ENCODE measurements at places on chromosomes 2 and 18. TPM values are rescaled to one million over a fixed set of nuclear protein-coding genes. Genes with fewer than 3 reads are reported as not detected.

Gene LDLRAD4
- total RNA-seq, result 7.2 TPM

Gene HOXD13
- not detected for total RNA-seq

Gene CABYR
- 11.4 TPM for total RNA-seq

Gene APOB
- total RNA-seq, result 0.25 TPM

Gene LIMS3
- total RNA-seq, result 17.8 TPM

Gene ZNF804A
- total RNA-seq, result not detected

Gene SMAD2
- total RNA-seq, result 110 TPM

Gene AGXT
- not detected for total RNA-seq

Gene GALR1
- not detected for total RNA-seq

Gene SCYGR6
- not detected for total RNA-seq

Gene KATNAL2
- 1.3 TPM for total RNA-seq

Gene RABL2A
- total RNA-seq, result 10.8 TPM

Gene CTAGE1
- not detected for total RNA-seq

Gene UBXN4
- total RNA-seq, result 103 TPM

Gene UPP2
- not detected for total RNA-seq

Gene SLC5A7
- not detected for total RNA-seq

Gene VSNL1
- not detected for total RNA-seq

Gene LIPG
- total RNA-seq, result 96.2 TPM

Gene FHOD3
- total RNA-seq, result 0.58 TPM

Gene IL36RN
- total RNA-seq, result not detected

Gene RETSAT
- 59.1 TPM for total RNA-seq

Gene CYTIP
- not detected for total RNA-seq

Gene ME2
- total RNA-seq, result 39.6 TPM

Gene AKAIN1
- total RNA-seq, result not detected

Measured in endothelial cell of umbilical vein (primary cell).